ENCODE measurements at places on chromosomes 13 and 19.

DNA sequence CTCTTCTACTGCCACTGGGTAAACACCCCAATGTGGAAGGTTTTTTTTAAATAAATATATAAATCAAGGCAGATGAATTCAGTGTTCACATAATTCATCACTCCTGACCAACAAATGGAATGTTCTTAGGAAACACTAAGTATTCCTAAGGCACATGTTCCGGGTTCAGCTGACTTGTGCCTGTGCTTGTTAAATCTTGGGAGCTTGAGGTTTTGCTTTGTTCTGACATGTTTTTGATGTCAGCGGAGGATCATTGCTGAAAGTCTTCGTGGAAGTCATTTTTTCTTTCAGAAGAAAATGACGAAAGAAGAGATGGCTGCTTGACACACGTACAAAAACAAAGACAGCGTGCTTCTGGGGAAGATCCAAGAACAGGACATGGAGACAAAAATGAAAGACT is 185.8 kb downstream of the MZT1 start:
- DNase-seq = no peak

DNA sequence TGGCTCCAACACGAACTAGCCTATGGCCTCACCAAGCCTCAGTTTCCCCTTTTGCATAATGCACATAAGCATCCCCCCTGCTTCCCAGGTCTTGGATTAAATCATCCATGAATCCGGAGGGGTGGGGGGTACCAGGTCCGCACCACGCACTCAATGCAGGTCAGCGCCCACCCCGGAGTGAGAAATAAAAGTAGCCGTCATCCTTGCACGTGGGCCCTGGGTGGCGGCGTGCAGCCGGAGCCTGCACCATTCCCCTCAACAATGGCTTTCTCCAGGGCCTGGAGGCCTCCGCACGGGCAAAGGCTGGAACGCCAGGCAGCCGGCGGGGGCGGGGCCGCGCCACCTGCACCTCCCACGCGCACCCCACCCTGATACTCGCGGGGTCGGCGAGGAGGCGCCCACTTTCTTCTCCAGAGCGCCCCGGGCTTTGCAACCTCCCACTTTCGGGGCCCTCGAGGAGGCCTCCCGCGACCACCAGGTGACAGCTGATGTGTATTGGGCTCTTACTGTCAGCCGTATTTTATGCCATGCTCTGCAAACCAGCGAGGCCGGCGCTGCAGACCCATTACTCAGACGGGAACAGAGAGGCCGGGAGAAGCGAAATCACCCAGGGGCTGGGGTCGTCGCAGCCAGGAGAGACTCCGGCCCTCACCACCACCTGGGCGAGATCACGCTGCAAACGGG is 767 bp upstream of the GADD45B start:
- DNase-seq = no peak

GRCh38 chr13:41418027-41418426 is 39.3 kb upstream of the RGCC start:
- DNase-seq = no peak

- DNase-seq = no peak
Measured at GRCh38 chr13:35349052-35349451, 127.4 kb downstream of the MAB21L1 start.

DNA sequence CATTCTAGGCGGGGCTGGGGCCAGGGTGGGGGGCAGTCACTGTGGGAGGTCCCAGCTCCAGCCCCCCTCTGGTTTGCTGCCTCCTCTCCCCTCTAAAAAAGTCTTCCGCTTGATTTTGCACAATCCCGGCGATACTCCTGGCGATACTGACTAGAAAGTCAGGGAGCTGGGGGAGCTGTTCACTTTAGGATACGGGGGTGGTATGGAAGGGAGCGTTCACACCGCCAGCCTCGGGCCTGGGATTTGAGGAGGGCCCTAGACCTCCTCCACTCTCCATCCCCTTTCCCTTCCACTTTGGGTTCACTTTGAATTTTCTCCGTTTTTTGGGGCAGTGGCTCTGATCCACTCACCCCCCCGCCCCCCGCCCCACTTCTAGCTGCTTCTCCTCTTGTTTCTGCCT is 35.0 kb downstream of the KEAP1 start:
- no peak for DNase-seq

DNA sequence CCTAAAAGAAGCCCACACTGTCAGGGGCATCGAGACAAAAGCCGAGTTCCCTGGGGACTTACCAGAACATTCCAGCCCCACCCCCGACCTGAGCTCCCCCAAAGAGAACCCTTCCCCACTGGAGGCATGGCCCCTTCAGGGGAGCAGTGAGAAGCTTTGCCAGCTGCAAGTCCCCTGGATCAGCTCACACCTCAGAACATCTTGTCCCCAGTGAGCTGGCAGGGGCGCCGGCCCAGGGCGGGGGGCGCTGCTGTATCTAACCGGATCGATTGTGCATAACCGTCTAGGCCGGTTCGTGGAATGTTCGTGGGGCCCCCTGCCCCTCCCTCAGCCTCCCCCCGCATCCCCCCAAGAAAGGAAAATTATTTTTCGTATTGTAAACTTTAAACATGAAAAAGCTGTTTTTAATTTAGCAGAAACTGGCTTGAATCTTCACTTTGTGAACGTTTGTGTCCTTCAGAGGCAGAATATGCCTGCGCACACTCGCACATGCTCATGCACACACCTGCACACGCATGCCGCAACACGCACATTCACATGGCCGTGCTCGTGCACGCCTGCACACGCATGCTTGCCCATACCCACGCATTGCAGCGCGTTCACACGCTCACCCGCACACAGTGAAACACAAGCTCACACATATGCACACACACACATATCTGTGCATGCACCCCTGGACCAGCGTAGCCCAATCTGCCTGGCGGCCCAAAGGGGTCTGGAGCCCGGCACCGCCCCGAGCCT is 12.0 kb upstream of the CRTC1 start:
- DNase-seq = no peak

GRCh38 chr13:68719815-68720214 is 1387.8 kb upstream of the ATXN8OS start:
- no peak for DNase-seq

DNA sequence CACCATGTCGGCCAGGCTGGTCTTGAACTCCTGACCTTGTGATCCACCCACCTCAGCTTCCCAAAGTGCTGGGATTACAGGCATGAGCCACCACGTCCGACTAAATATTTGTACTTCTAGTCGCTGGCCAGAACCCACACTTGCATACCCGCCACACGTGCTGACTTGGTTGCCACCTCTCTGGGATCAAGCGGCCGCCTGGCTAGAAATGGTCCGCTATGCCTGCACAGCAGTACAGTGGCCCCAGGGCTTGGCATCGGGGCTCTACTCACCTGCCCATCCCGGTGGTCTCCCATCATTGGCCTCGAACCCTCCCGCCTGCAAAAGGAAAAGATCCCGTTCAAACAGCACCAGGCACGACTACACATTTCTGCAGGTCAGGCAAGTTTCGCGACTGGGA is 23.7 kb upstream of the TINCR start:
- no peak for DNase-seq

DNA sequence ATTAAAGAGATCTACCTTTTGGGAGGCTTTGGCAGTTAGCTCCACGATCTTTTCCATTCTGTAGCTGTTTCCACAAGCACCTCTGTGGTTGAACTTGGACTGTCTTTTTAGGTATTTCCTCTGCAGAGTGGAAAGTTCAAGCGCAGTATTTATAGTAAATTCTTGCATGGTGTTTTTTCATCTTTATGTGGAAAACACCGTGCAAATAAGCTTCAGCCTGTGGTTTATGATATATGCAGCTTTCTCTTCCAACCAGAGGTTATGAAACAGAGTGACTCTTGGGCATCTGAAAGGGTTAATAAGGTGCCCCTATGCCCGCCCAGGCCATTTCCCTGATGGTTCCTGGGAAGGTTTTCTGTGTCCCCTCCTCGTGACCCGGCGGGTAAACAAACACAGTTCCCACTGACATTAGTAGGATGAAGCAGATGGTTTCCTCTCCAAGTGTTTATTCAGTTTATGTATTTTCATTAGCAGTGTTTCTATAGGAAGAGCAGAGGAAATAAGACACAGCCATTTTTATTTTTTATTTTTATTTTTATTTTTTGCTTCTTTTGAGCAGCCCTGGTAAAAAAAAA is 39.7 kb upstream of the RNF113B start:
- no peak for DNase-seq

- DNase-seq = no peak
Measured at GRCh38 chr13:99993660-99994637, 12.4 kb downstream of the ZIC2 start.

- DNase-seq = peak; percentile 45
Measured at GRCh38 chr19:7926727-7927604, 1.0 kb upstream of the CTXN1 start.

GRCh38 chr19:37306383-37306963 is 64.4 kb upstream of the ZNF527 start:
- DNase-seq = no peak

GRCh38 chr19:6718111-6718740 is 2.2 kb downstream of the C3 start:
- DNase-seq = no peak

- DNase-seq = no peak
Measured at GRCh38 chr19:11499220-11499726, 6.4 kb downstream of the ZNF653 start.

DNA sequence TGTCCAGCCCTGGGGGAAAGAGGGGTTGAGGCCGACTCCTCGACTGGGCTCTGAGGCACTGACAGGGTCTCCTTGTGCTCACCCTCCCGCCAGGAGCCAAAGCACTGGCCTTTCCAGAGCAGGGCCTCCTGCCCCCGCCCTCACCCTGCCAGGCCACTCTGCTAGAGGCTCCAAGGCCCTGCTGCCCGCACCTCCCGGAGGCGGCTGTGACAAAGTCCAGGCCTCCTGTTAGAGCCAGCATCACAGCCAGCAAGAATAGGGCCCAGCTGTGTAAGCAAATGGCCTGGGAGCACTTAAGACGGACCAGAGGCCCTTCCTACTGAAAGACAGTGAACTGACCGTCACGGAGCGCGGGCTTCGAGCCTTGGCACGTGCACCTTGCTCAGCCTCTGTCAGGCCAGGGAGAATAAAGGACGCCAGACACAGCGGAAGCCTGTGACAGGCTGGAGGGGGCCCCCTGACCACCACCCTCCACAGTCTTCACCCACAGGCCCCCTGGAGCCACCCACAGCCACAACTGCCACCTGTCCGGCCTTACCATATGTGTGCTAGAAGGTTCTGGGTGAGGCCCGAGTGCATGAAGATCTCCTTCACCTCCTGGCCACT is 50.9 kb downstream of the EPS15L1 start:
- no peak for DNase-seq

DNA sequence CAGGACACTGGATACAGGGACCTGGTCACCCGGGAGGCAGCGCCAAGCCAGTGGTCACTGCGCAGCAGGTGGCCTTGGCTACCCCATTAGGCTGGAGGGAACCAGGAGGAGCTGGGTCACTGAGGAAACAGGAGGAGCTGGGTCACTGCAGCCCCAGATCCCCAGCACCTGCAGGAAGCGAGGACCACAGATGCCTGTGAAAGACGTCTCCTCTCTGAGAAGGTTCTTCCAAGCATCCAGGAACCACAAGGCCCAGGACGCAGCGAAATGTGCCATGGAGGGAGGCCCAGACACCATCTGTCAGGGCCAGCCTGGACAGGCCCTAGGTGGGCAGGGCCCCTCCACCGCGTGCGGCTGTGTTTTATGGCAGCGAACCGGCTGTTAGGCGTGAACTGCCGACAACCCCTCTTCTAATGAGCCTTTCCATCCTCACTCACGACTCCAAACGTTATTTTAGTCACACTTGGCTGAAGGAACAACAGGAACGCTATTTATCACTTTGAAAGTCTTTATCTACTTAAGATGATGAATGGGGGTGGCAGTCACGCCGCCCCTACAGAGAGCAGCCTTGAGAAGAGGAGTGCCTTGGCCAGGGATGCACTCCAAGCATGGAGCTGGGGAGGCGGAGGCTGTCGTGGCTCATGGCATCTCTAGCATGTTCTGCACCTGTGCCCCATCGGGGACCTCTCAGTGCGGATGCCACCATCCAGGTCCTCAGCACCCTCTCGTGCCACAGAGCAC is 53.3 kb downstream of the CEBPG start:
- peak; percentile 80 for DNase-seq

- DNase-seq = peak; percentile 93
Measured at GRCh38 chr19:37468961-37469777, at the start of gene ZNF570. ZNF570 (plus strand) TSS chr19:37469356; CDS start chr19:37470355, 999 bp downstream.

DNA sequence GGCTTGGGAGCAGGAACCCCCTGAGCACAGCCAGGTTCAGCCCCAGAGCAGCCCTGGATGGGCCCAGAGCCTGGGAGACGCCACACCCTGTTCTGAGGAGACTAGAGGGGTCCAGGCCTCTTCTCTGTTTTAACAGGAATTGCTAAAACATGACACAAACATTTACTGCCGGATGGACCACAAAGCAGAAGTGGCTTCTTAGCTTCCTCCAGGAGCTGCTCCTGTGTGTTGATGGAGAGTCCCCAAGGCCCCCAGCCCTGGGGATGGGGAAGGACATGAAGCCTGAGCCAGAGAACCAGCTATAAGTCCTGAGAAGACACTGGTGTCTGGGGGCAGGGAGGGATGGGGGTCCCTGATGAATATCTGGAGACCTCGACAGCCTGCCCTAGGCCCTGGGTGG is 14.6 kb downstream of the CEACAM3 start:
- DNase-seq = no peak

DNA sequence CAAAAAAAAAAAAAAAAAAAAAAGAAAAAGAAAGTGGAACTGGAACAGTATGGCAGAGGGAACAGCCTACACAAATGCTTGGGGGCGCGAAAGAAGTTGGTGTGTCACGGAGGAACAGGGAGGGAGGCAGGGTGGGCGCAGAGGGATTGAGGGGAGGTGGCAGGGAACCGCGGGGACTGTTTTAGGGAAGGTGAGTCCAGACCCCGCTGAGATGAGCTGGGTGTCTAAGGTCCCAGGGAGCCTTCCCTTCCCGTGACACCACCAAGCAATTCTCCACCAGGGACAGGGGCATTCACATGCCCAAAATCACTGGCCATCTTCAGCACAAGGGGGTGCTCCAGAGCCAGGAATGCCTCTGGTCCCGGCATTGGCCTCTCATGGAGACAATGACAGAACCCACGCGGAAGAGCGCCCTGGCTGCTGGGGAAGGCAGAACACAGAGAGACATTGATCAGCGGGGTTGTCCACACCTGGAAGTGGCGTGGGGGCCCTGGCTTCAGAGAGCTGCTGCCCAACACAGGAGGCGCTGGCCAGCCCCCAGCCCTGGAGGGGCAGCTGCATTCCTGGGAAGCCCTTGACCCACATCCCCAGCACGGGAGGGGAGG is 6.9 kb downstream of the PEAK3 start:
- DNase-seq = peak; percentile 85

DNA sequence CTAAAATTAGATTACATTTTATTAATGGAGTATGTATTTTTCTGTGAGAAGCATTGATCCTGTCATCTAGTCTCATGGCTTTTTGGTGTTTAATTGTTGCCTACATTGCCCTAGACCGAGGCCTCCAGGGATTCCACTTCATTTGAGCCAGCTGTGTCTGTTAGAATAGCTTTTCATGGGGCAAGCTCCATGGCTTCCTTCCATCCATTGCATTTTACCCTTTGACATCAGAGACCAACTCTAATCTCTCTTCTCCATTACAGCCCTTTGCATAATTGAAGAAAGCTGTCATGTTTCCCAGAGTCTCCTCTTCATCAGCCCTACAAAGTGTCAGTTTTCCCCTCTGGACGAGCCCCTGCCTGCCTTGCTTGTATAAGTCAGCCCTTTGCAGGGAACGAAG is 70.6 kb downstream of the MTUS2 start:
- DNase-seq = no peak

GRCh38 chr19:30087381-30088138 is 145.5 kb downstream of the URI1 start:
- no peak for DNase-seq

- DNase-seq = no peak
Measured at GRCh38 chr19:13965926-13966683, 13.8 kb downstream of the DCAF15 start.

All from WERI-Rb-1 (cell line).